ENCODE measurements at places on chromosomes 12 and 14.

GRCh38 chr12:1056390-1056789 lies 65.4 kb downstream of the ERC1 start:
- DNase-seq = no peak

DNA sequence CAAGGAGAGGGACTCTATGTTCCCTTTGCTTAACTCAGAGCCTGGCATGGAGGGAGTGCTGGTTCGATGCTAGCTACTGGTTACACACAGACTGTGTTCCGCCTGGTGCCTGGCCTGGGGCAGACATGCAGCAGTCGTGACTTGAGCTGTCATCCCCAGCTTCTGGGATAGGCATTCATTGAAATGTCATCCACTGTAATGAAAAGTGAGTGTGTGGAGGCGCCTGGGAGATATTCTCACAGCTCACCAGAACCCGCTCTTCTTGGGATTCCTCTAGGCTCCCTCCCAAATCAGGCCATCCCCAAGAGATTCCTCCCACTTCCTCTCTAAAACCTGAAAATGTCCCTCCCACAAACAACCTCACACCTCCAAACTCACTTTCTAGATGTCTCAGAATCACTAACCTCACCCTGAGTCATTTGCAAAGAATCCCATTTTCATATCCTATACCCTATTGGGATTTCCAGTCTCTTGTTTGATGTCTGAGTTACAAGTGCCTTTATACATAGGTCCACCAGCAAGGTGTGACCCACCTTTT lies 82.8 kb downstream of the CRACR2A start:
- DNase-seq = no peak

DNA sequence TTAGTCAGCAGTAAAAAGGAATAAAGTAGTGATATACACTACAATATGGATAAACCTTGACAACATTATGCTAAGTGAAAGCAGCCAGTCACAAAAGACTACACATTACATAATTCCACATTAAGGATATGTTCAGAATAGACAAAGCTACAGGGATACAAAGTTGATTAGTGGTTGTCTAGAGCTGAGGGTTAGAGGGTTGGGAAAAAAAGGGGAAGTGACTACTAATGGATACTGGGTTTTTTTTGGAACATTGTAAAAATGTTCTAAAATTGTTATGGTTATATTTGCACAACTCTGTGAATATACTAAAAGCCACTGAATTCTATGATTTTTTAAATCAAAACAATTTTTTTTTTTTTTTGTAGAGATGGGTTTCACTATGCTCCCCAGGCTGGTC lies 4.8 kb upstream of the NGDN start:
- DNase-seq = no peak

DNA sequence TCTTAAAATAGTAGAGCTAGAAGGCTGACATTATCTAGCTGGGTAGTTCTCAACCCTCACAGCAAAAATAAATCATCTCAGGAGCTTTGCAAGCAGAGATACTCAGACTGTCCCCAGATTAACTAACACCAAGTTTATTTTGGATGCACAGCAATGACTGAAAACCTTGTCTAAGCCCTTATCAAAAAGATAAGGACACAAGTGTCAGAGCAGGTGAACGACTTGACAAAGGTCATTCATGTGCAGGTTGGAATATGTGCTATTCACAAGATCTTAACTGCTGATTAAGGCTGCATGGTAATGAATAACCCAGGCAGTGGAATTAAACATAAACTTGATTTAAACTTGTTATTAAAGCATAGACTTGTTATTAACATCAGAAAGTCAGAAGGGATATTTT lies 246.6 kb downstream of the BTG1 start:
- DNase-seq = no peak

DNA sequence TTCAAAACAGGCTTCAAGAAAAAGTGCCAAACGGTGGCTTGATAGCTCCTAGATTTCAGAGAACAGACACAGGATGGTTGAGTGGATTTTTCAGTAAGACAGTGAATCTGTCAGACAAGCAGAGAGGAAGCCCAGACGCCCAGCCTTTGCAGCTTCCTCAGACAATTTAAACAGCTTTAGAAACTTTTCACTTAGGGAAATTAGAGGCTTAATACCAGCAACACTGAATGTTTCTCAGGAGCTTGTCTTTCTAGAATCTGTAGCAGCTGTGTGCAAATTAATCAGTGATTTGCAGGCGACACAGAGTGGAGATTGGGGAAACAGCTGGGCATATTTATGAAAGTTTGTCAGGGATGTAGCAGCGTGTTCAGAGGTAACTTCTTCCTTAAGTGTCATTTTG lies 362.1 kb downstream of the GALC start:
- no peak for DNase-seq

- no peak for DNase-seq
Observed at GRCh38 chr14:64536488-64537245, 3.9 kb upstream of the HSPA2 start.

- DNase-seq = peak; percentile 89
Observed at GRCh38 chr12:65740873-65741600, 83.2 kb upstream of the HMGA2 start.

GRCh38 chr12:16062611-16063010 lies 151.5 kb downstream of the DERA start:
- DNase-seq = no peak

DNA sequence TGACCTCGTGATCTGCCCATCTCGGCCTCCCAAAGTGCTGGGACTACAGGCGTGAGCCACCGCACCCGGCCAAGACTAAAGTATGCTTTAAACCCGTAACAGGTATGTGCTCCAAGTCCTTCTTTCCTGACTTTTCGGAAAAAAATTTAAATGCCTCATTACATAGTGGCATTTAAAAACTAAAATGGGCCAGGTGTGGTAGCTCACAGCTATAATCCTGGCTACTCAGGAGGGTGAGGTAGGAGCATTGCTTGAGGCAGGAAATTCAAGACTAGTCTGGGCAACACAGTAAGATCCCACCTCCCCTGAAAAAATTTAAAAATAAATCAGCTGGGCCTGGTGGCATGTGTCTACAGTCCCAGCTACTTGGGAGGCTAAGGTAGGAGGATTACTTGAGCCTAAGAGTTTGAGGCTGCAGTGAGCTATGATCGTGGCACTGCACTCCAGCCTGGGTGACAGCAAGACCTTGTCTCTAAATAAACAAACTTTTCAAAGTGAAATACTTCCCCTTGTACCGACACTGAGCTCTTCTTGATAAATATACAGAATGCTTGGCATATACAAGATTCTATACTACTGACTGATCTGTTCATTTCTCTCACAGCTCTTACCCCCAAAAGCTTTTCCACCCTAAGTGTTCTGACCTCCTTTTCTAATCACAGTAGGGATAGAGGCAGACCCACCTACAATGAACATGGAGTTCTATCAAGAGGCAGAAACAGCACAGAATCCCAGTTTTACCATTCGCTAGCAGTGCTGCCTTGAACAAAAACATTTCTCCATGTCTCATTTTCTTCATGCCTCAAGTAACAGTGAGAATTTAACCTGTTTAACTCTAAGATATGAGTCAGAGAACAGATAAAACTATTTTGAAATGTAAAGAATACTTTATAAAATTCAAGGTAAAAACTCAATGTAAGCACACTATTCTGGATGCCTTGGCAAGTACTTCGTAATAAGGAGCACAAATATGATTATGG lies 7.9 kb downstream of the PPP4R3A start:
- no peak for DNase-seq

DNA sequence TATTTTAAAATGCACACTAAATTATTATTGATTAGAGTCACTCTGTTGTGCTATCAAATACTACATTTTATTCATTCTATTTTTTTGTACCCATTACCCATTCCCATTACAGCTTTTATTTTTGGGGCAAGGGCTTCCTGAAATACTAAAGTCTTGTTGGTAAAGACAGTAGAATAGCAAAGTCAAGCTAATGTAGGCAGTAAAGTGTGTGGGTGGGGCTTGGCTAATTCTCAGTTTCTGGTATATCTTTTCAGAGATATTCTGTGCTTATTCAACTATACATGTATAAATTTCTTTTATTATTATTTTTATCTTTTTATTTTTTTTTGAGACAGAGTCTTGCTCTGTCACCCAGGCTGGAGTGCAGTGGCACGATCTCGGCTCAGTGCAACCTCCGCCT lies 22.3 kb upstream of the PHC1 start:
- DNase-seq = no peak

DNA sequence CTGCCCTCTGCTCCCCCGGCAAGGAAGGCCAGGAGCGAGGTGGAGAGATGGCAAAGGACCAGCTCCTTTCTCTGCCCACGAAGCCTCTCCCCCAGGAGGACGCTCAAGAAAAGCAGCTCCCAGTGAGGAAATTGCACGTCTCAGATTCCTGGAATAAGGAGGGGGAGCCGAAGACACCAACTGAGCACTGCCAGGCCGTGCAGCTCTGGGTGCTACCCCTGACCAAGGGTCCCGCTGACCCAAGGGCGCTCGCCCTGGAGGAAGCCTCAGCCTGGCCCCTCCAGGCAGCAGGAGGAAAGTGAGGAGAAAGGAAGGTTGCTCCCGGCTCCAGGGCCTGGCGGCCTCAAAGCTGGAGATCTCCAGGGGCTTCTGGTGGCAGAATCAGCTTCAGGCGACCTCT lies 174.1 kb upstream of the SFSWAP start:
- DNase-seq = no peak

- DNase-seq = no peak
Observed at GRCh38 chr12:100508751-100509150, 35.1 kb downstream of the NR1H4 start.

GRCh38 chr14:56899829-56900228 lies 89.5 kb upstream of the OTX2 start:
- DNase-seq = no peak

DNA sequence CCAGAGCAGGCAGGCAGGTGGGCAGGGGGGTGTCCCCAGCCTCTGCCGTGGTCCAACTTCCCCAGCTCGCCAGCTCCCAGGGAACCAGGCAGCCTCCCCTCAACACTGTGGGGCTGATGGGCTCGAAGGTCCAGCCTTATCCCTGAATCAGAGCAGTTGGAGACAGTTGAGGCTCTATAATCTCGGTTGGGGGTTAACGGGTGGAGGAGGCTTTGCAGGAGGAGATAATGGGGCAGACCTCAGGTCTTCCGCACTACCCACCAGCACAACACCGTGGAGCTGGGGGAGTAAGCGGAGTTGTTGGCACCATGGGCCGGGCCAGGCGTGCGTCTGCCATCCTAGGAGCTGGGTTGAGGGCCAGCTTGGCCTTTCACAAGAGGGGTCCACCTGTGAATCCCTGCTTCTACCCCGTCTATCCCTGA lies 13.9 kb upstream of the HDAC7 start:
- DNase-seq = no peak

DNA sequence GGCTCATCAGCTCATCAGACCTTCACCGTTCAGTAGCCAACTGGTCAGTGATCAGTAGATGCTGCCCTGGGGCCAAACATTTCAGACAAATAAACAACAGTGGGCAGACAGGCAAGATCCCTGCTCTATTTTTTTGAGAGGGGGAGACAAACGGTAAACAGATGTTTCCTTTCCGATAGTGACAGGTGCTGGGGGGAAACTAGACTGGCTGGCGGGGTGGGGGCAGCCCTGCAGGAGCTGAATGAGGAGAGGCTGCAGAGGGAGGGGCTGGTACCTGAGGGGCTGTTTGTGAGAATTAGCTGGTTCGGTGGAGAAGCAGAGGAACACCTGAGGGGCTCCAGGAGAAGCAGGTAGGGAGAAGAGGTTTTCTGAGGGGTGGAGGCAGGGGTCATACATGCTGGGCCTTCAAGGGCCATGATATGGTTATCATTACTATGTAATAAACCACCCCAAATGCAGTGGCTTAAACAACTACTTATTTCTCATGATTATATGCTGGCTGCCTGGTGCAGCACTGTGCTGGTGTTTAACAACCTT lies 8.2 kb upstream of the GOLGA3 start:
- no peak for DNase-seq

- DNase-seq = no peak
Observed at GRCh38 chr14:32648434-32648833, 290.2 kb upstream of the NPAS3 start.

- DNase-seq = no peak
Observed at GRCh38 chr12:126509572-126509971, 1444.3 kb downstream of the AACS start.

DNA sequence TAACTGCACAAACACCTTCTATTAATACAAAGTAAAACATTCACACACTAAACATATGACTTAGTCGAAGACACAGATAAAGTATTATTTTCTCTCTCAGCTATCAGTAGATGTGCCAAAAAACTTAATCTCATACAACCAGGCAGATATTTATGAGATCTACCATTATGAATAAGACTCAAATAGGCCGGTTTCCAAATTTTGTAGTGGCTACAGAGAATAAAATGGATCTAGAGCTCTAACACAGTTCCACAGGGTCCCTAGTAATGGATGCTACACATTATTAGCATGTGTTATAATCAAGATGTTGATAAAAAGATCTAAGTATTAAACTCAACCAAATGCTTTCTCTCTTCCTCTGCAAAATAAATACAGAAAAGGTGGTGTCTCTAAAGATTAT lies 10.4 kb downstream of the SAV1 start:
- no peak for DNase-seq

DNA sequence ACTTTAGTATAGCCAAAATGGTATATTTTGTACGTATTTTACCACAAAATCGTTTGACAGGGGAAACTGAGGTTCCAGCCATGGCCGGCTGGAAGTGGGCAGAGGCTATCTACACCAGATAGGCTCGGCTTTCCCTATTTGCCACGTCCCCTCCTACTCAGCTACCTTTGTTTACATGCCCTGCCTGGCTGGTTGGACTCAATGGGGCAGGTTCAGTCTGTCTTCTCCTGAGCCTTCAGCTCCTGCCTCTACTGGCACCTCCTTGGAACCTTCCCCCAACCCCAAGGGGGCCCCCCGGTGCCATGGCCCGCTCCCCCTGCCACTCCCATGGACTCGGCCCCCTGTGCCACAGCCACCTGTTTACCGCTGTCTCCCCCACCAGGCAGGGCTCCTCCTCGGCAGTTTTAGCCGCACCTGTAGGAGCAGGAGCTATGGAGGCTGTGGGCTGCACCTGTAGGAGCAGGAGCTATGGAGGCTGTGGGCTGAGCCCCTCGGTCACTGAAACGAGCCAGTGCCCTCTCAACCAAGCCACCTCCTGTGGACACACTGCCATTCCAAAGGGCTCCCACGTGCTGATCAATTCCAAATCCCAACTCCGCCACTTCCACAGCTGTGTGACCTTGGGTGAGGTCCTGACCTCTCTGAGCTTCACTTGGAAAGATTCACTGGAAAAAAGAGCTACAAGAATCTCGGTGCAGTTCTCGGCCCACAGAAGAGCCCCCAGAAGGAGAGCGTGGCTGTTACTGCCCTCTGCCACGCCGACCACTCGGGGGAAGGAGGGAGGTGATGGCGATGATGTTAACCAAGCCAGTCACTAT lies 62.2 kb downstream of the NCOR2 start:
- no peak for DNase-seq

GRCh38 chr12:48199774-48200221 lies 3.3 kb downstream of the OR10AD1 start:
- DNase-seq = no peak
